ENCODE measurements at places on chromosomes 16 and 17.

- DNase-seq = peak; percentile 87
Measured at GRCh38 chr16:75320435-75320834, 69.0 kb upstream of the BCAR1 start.

GRCh38 chr16:79347277-79347676, 253.3 kb downstream of the MAF start:
- DNase-seq = no peak

DNA sequence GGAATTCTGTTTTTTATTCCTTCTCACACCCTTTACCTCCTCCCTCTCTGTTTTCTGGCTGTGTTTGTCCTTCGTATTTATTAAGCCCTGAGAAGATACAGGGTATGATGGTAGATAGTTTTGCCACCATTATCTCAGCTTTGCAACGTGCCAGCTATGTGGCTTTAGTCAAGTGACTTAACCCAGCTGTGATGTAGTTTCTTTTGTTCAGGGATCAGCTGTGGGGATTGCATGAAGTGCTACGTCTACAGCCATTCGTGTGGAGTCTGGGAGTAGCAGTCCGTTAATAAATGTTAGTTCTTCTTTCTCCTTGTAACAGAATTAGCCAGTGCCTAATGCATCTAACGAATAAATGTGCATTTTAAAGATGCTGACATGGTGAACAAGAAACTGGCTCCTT, 128.4 kb downstream of the HAPSTR1 start:
- DNase-seq = peak; percentile 17

GRCh38 chr17:7944326-7944725, 12.3 kb downstream of the CNTROB start:
- no peak for DNase-seq

GRCh38 chr16:27801289-27801945, 251.5 kb downstream of the KATNIP start:
- DNase-seq = no peak

GRCh38 chr17:70829876-70830275, 660.5 kb downstream of the KCNJ2 start:
- DNase-seq = no peak

GRCh38 chr17:83080858-83081683, 1.7 kb downstream of the METRNL start:
- DNase-seq = no peak

Data from putamen (tissue), 1 donor.